Foreskin keratinocyte (primary cell): ENCODE measurements at places on chromosomes 11 and 22. TPM values are rescaled to one million over a fixed set of nuclear protein-coding genes. Genes with fewer than 3 reads are reported as not detected.

DNA sequence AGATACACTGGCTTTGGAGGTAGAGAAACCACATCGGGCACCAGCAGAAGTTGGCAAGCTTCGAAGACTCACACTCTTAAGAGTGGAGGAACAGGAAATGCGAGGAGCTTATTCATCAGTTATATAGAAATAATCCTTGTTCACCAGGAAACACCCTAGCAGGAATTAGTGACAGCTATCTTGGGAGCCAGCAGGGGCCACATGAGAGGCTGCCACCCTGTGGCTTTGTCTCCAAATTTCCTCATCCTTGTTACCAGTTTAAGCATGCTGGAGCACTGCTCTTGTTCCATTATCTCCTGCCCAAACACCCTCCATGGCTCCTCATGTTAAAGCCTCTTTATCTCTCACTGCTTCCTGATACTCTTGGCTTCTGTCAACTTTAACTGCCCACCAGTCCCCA is 131.0 kb downstream of the PLEKHA7 start:
- no peak for DNase-seq

FGF4 gene
- total RNA-seq = not detected in 2 replicates

GRCh38 chr11:46239801-46240061 is 37.7 kb upstream of the CREB3L1 start:
- peak; percentile 55 for DNase-seq

OR2D2 gene
- 0.11 TPM in 1 of 2 replicates, not detected in the other for total RNA-seq

- no peak for DNase-seq
Observed at GRCh38 chr11:30395751-30396150, 72.8 kb downstream of the ARL14EP start.

GRCh38 chr11:46733234-46733633 is 14.2 kb downstream of the F2 start:
- no peak for DNase-seq

- DNase-seq = peak; percentile 4
Observed at GRCh38 chr11:97506076-97506759, 1116.4 kb downstream of the JRKL start.

DNA sequence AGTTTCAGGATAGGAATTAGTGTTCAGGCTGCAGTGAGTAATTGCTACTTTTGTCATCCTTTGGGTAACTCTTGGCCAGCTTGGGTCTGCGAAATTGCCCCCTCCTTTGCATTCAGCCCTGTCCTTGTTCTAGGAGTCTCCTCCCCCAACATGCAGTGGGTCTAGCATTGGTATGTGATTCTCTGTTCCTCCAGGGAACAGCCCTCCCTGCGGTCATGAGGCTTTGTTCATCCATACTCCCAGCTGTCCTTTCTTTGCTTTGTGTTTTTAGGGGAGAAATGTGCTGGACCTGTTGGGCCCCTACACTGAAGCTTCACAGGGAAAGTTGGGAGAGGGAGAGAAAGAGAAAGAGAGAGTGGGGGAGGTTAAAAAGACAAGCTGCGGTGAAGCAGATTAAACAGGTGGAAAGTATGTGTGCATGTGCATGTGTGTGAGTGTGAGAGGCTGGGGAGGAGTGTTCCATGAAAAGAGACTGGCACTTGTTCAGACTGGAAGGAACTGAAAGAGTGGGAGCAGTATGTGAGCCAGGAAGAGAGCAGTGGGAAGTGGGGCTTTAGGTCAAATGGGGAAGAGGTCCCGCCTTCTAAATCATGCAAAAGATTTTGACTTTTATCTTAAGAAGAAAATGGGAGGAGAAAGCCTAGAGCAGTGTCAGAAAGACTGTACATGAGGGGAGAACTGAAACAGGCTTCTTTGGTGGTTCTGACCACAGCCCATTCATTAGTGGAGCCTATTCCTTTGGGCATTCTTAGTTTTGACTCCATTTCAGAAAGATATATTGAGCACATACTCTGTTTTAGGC is 17.9 kb upstream of the SESN3 start:
- DNase-seq = no peak
